Inflammatory macrophage treated with lipopolysaccharide for 1 hour (primary cell): ENCODE measurements at places on chromosomes 5 and 9.
A peak's percentile ranks its signal among the peaks of the same experiment; 100 is the strongest.

DNA sequence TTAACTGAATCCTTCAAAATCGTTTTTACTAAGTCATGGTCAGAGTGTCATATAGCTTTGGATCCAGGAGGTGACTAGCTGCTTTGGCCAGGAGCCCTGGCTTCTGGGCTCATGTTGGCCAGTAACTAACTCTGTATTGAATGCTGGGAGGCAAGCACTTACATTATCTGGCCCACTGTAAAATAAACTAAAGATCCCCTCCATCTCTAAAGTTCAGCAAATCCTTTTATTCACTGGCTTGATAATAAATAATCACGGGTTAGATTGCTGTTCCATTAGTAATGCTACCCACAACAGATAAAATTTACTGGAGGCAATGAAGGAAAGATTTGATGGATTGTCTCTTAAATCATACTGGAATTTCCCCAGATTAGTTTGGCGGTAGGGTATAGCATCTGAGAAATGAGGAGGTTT, 382.2 kb upstream of the TLE4 start:
- no peak for DNase-seq

DNA sequence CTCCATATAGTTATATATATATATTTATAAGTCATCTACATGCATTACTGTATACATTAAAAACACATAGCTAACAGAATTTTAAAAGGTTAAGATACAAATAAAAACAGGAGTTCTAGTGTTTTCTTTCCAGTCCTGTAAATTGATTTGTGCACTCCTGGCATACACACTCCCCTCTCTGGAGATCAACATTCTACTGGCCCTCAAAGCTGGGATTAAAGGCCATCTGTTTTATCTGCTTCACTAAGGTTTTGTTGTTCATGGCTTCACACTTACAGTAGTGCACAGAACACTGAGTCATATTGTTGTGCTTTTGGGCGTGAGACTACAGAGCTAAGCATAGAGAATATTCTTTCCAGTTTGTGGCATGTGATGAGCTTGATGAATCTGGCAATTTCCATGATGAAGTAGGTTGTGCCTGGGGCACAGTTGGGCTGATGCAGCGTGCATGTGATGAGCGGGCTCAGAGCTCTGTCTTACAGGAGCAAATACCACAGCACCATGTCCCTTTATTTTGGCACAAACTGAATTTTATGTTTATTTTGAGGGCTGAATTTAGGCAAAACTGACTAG, 98.2 kb downstream of the TAF11L14 start:
- no peak for DNase-seq

GRCh38 chr5:101327816-101328215, 424.7 kb upstream of the ST8SIA4 start:
- DNase-seq, result no peak

DNA sequence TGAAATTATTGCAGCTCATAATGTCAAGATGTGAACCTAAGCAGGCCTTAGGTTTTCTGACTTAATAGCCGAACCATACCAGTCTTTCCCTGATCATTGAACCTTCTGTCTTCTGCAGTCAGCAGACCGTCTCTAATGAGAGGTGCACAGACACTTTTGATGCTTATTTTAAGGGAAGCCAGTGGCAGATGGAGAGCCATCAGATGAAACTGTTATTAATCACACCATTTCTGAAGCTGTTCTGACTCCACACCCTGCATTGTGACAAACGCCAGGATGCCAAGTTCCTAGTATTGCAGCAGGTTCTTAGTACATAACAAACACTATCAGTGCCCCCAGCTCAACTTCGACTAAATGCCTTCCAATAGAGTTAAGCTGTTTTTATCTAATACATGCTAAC, 43.0 kb downstream of the PIK3R1 start:
- no peak for DNase-seq

GRCh38 chr9:97310023-97310422, 2.6 kb downstream of the CCDC180 start:
- no peak for DNase-seq

DNA sequence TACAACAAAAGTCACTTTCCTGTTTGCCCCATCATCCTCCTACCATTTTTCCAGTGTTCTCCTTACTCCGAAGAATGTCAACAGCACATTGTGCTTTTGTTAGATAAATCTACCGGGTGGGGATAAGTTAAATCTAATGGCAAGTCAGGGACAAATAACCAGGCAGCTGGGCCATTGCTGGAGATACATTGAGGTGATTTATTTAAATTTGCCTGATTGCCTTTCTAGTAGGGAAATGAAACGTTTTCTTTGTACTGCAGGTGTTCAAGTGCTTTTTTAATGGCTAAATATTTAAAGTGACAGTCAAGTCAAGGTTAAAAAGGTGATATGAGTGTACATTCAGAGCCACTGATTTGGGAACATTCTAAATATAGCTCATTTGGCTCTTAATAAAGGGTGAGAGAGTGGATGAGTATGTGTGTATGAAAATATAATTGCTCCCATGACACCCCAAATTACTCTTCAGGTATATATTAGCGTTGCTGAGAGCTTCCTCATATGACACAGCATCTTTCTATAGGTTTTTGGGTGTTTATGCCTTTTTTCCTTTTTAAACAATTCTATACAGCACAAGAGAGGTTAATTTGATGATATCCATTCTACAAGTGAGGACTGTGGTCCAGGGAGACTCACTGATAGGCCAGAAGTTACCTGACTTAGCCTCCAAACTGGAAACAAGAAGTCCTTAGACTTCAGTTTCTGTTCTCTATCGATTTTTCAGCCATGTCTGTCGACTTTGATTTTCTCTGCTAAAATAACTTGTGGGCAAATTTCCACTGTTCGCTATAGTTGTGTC, 51.9 kb downstream of the DMRT2 start:
- no peak for DNase-seq

DNA sequence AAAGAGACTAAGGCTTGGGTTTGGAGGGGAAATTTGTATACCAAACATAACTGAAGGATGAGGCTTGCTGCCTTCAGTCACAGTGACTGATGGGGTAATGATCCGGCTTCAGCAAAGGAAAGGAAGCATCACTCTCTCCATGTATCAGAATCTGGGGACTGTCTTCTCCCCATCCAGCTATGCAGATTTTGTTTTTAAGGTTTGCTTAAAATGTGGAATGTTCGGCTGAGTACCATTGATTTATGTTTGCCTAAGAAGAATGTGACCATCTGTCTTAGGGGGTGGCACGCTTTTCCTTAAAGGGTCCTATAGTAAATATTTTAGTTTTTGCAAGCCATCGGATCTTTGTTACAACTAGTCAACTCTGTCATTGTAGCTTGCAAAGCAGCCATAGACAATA, 291.9 kb downstream of the ARHGEF28 start:
- no peak for DNase-seq

DNA sequence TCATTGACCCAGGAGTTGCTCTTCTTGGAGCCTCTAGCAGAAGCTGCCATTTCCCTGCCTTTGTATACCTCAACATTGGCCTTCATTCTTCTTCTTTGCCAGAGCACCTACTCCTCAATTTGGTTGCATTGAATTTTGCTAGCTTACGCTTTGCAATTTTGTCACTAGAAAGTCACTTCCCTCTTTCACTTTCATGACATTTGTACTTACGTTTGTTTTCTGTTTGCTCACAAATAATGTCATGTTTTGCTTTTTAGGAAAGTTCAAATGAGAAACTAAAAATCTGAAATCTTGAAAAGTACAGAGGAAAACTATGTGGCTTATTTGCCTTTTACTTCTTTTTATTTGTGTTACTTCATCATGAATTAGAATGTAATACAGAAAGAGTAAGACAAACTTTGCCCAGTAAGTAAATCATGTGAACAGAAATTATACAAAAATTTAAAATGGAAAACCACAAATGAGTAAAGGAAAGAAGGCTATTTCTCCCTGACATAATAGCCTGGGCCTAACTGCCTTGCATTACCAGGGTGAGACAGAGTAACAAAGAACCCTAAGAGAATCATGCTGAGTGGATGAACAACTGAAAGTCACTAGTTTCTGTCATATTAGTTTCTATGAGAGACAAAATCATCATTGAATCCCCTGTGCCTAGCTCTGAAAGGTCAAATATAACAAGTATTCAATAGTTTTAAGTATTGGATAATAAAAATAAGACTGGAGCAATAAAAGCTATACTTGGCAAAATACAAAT, 7.4 kb upstream of the IFNA1 start:
- peak; percentile 67 for DNase-seq

DNA sequence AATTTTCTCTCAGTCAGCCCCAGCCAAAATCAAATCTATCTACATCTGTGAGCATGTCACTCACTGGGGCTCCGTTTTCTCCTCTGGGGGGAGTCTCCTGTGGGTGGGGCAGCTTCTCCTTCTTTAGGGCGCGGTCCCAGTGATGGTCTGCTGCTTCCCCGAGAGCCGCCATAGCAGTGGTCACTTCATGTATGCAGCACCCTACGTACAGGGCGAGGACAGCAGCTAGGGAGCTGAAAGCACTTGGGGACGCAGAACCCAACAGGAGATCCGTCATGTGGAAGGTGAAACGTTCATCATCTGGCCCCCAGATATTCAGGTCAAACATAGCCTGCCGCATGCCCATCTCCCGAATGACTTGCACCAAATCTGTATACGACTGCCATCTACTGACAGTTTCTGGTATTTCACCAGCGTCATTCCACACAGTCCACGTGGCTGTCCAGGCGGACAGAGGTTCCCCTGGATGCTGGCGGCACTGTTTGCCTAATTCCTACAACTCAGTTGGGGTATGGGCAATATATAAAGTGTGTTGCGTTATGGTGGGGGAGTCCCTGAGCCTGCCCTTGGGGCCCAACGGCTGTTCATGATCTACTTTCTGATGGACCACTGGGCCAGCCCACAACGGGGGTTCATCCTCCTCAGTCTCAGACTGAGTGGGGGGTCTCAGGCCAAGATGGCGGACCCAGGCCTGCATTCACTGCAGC, 795.0 kb downstream of the EFNA5 start:
- DNase-seq, result no peak

- no peak for DNase-seq
Observed at GRCh38 chr5:176519810-176520720, 17.1 kb downstream of the RNF44 start.

DNA sequence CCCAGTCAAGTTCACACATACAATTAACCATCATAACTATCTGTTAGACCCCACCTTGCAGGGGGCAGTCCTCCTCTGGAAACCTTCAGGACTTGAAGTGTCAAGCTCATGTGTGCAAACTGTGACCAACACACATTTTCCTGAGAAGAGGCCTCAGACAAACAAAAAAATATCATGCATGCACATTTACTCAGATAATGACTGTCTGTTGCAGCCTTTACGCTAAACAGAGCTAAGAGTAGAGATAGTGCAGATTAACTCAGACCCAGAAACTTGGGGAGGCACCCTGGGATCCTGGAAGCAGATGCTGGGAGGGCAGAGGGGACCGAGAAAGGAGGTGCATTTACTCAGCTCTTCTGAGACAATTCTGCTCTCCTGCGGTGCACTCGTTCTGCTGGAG, 3.6 kb upstream of the S1PR3 start:
- DNase-seq, result no peak

GRCh38 chr9:17293685-17294084, 158.8 kb downstream of the CNTLN start:
- no peak for DNase-seq

GRCh38 chr5:158839638-158840037, 260.1 kb downstream of the EBF1 start:
- DNase-seq, result no peak

- DNase-seq, result no peak
Observed at GRCh38 chr5:180104168-180104530, 32.6 kb upstream of the RNF130 start.

DNA sequence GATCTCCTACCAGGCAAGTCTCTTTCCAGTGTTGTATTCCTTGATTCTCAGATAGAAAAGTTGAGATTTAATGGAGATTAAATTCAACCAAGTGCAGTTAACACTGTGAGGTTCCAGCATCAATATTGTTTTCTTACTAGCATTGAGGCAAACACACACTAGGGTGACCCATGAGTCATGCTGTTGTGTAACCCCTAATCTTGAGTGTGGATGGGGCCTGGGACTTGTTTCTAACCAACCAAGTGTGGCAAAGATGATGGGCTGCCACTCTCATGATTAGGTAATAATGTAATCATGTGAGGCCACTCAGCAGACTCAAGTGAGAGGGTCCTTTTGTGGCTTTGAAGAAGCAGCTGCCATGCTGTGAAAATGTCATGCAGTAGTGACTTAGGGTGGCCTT, 394.2 kb downstream of the IRX2 start:
- no peak for DNase-seq

- DNase-seq, result no peak
Observed at GRCh38 chr5:35561396-35561795, 56.3 kb upstream of the SPEF2 start.

DNA sequence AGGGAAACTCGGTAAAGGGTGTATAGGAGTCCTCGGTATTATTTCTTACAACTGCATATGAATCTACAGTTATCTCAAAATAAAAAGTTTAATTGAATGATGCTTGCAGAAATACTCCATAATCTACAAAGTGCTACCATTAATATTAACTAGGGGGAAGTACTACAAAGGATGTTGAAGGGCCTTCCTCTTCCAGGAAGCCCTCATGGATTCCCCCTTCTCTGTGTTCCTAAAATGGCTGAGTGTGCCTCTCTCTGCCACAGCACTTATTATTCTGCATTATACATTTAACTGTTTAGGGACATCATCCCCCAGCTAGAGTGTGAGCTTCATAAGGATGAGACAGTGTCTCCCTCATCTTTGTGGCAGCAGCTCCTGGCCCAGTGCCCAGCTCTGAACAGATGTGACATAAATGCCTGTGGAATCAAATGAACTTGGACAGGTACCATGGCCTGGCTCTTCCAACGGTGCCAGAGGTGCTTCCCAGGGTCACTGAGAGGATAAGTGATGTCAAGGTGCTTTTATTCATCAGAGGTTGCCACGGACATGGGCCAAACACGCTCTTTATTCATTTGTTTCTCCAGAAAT, 99.5 kb downstream of the PAX5 start:
- no peak for DNase-seq

GRCh38 chr5:143648696-143649095, 163.3 kb upstream of the HMHB1 start:
- DNase-seq, result peak; percentile 64

GRCh38 chr5:59276325-59276675, 617.2 kb downstream of the PDE4D start:
- DNase-seq, result no peak

DNA sequence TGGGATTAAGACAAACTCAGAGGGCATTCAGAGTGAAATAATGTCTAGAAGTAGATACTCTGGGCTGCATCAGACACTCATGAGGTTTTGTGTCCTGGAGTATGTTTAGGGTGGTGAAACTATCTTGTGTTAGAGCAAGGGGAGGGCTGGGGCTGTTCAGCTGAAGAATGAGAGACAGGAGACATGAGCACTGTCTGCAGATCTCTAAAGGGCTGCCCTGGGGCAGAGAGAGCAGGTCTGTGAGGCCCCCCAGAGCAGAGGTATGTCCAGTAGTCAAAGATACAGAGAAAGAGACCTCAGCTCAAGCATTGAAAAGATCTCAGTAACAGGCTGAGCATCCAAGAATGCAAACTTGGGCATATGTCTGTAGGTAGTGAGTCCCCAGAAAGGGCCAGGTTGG, 45.9 kb upstream of the SHB start:
- no peak for DNase-seq

DNA sequence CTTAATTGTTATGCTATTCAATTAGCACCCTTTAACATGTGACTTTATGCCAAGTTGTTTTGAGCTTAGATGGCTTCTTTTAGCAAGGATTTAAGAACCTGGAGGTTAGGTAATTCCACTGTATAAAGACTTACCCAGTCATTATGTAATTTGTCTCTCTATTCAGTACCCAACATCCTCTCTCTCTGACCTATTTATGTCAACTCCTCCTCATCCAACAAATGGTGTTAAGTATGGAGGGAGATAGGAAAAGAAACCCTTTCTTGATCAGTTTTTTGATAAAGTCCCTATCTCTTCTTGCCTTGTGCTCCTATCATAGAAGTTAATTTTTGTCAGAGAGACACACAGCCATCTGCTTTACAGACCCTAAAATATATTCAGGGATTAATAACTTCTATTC, 181.2 kb upstream of the GPR151 start:
- no peak for DNase-seq
